ENCODE measurements at places on chromosomes 5 and 9. TPM values are rescaled to one million over a fixed set of nuclear protein-coding genes. Genes with fewer than 3 reads are reported as not detected.

The PTPRD gene
- 1.2 TPM for total RNA-seq

The NR5A1 gene
- 0.58 TPM for total RNA-seq

The GRIN3A gene
- not detected for total RNA-seq

The OGN gene
- total RNA-seq, result 26.0 TPM

The ACOT12 gene
- total RNA-seq, result not detected

The SLC25A2 gene
- total RNA-seq, result 2.4 TPM

The EGR1 gene
- 2.6 TPM for total RNA-seq

The EIF4E1B gene
- total RNA-seq, result not detected

The GRXCR2 gene
- not detected for total RNA-seq

The MYORG gene
- total RNA-seq, result under 0.01 TPM

The MYOT gene
- total RNA-seq, result 2.7 TPM

The CDH9 gene
- not detected for total RNA-seq

The NPR3 gene
- total RNA-seq, result 23.1 TPM

The PDGFRB gene
- total RNA-seq, result 337 TPM

The BSPRY gene
- not detected for total RNA-seq

The SOX30 gene
- total RNA-seq, result not detected

The ZNF462 gene
- 136 TPM for total RNA-seq

The TEK gene
- total RNA-seq, result 30.2 TPM

The NUTM2G gene
- total RNA-seq, result not detected

The KIF4B gene
- not detected for total RNA-seq

The GARIN3 gene
- not detected for total RNA-seq

The SLCO6A1 gene
- not detected for total RNA-seq

The SLC6A3 gene
- not detected for total RNA-seq

The IFNA13 gene
- total RNA-seq, result not detected

The AK8 gene
- total RNA-seq, result not detected

The TGFBI gene
- total RNA-seq, result 27.9 TPM

The RASGRF2 gene
- 10.9 TPM for total RNA-seq

The LRRC19 gene
- total RNA-seq, result not detected

The KIF20A gene
- not detected for total RNA-seq

The KCNV2 gene
- not detected for total RNA-seq

The FANCC gene
- 14.7 TPM for total RNA-seq

The CPLANE1 gene
- total RNA-seq, result 46.2 TPM

The CAPSL gene
- not detected for total RNA-seq

The DCTN4 gene
- total RNA-seq, result 68.5 TPM

The DOLK gene
- 22.3 TPM for total RNA-seq

The INSYN2B gene
- total RNA-seq, result 2.4 TPM

The SLC4A9 gene
- not detected for total RNA-seq

The NMUR2 gene
- total RNA-seq, result not detected

The OCLN gene
- total RNA-seq, result 11.5 TPM

The ORM2 gene
- total RNA-seq, result 1.2 TPM

The SAXO1 gene
- total RNA-seq, result 0.37 TPM

The DBH gene
- total RNA-seq, result not detected

The HAVCR2 gene
- 5.5 TPM for total RNA-seq

The HCN1 gene
- total RNA-seq, result not detected

The CSF2 gene
- not detected for total RNA-seq

The SPAAR gene
- 11.7 TPM for total RNA-seq

The IFNA5 gene
- total RNA-seq, result not detected

The TAF1L gene
- total RNA-seq, result 0.07 TPM

The CCL27 gene
- not detected for total RNA-seq

The XPA gene
- 10.0 TPM for total RNA-seq

The GPRIN1 gene
- 1.4 TPM for total RNA-seq
